AG09319 (cell line): ENCODE measurements at places on chromosomes 13 and 19.
A peak's percentile ranks its signal among the peaks of the same experiment; 100 is the strongest.

GRCh38 chr19:1353144-1353543, 30.6 kb upstream of the NDUFS7 start:
- no peak for DNase-seq

- no peak for DNase-seq
Measured at GRCh38 chr19:37572203-37572602, 22.4 kb downstream of the ZNF571 start.

GRCh38 chr13:45101327-45102018, 18.8 kb upstream of the GTF2F2 start:
- no peak for DNase-seq

GRCh38 chr13:95620825-95621498, 23.5 kb downstream of the DZIP1 start:
- DNase-seq, result no peak

DNA sequence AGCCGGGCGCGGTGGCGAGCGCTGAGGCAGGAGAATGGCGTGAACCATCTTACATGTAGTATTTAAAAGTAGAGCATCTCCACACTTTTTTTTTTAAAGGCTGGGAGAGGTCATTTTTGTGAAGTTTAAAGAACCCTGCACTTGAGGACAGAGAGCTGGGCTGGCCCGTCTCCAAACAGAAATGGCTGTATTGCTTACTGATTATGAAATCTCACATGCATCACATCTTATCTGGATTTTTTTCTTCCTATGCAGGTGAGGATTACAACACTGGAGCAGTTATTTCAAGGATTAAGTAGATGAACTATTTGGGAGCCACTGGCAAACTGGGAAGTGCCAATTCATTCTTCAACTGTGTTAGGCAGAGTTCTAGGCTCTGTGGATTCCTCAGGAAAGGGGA, 59.5 kb downstream of the TEX26 start:
- no peak for DNase-seq

DNA sequence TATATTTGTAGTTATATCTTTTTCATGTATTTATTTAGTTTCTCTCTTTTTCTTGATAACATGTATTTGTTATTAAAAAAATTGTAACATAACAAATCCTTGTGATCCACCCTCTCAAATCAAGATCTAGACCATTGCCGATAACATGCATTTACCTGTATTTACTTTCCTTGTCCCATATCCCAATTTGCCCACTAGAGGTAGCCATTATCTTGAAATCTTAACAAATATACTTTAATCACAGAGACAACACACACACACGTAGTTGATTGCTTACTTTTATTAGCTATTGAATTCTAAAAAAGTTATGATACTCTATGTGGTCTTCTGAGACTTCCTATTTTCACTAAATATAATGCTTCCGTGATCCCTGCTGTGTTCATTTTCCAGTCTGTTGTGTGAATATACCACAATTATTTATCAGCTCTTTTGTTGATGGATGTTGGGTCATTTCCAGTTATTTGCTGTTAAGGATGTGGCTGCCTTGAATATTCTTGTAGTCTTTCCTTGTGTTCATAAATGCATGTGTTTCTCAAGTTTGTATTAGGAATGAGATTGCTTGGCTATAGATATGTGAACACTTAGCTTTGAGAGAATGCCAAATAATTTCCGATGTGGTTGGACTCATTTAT, 31.3 kb upstream of the ZMYM2 start:
- peak; percentile 4 for DNase-seq

- no peak for DNase-seq
Measured at GRCh38 chr19:51365211-51365964, 800 bp downstream of the ETFB start.

- peak; percentile 3 for DNase-seq
Measured at GRCh38 chr13:106619688-106620555, 52.0 kb upstream of the ARGLU1 start.

DNA sequence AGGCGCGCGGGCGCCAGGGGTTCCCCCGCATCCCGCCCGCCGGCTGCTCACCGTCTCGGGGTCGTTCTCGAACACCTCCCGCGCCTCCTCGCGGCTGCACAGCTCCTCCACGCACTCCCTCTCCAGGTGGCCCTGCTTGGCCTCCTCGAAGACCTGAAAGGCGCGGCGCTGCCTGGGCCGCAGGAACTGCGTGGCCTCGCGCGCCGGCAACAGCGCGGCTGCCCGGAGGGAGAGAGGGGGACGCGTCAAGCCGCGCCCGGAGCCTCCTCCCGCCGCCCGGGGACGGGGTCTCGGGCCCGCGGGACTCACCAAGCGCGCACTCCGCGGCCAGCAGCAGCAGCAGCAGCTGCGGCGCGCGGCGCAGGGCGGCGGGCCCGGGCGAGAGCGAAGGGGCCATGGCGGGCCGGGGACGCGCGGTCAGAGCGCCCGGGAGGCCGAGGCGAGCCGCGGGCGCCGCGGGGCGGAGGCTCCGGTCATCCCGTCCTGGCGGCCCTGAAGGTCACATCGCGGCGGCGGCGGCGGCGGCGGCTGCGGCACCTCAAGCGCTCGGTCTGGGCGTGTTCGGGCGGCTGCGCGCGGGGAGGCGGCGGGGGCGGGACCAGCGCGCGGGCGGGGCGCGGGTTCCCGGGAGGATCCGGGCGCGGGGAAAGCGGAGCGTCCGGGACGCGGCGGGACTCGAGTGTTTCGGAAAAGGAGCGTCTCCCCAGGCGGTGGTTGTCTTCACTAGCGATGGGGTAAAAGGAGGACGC, at the start of gene GAS6:
GAS6 (minus strand) TSS at position 553 of the 749 bp plus-strand sequence; CDS start at position 397, 156 bp downstream.
- DNase-seq, result no peak

DNA sequence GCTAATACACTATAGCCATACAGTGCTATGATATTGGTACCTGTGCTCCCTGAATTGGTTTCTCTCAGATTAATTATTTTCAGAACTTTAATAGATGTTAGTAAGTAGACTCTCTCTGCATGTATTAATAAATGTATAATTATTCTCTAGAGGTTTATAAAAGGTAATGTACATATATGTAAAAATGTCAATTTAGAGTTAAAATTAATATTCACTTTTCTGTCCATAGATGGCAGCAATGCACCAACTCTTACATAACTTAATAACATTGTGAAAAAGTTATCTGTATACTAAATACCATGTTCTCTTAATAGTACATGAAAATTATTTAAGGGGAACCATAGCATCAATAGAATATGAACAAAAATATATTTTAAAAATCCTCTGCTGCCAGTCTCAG, 515.0 kb upstream of the KLHL1 start:
- no peak for DNase-seq

DNA sequence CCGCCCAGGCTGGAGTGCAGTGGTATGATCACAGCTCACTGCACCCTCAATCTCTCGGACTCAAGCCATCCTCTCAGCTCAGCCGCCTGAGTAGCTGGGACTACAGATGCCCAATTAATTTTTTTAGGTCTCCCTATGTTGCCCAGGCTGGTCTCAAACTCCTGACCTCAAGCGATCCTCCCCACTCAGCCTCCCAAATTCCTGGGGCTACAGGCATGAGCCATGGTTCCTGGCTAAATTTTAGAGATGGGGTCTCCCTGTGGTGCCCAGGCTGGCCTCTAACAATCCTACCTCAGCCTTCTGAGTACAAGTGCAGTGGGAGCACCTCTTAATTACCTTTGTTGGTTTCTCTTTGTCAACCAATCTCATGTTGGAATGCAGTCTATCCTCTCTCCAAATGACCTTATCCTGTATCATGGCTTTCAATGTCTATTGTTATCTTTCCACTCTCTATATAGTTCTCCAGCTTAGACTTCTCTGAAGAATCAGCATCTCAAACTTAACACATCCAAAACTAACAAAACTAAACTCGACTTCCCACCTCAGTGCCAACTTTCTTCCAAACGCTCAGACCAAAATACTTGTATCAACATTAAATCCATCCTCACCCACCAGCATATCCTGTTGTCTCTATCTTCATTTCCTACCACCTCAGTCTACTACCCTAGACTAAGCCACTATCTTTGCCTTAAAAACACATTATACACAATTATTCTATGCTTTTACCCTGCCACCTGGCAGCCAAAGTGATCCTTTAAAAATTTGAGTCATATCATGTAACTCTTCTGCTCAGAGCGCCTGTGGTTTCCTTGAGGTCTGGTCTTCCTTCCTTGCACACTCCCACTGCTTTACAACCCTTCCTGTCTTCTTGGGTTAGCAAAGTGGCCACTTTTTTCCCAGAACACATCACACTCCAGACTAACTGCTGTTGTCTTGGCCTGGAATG, 6.7 kb downstream of the TPT1 start:
- no peak for DNase-seq

GRCh38 chr13:46101484-46102254, 3.2 kb downstream of the CPB2 start:
- no peak for DNase-seq

GRCh38 chr13:25827831-25828465, 223.9 kb downstream of the SHISA2 start:
- no peak for DNase-seq

DNA sequence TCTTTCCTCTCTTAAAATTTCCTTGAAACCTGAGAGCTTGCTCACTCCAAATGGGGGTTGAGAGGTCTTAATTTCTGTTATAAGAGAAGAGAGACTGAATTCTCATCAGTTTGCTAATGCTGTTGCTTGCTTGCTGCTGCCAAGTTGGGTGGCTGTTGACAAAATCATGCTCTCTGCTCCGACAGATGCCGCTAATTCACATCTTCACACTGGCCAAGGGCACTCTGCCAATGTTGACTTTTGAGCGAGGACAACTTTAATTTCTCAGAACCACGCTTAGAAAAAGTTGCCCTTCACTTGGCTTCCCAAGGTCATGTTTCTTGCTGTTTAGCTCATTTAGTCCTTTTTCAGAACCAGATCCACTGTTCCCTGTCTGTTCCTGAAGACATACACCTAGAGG, 402.9 kb downstream of the HS6ST3 start:
- DNase-seq, result no peak

- no peak for DNase-seq
Measured at GRCh38 chr13:82292334-82292733, 1589.9 kb downstream of the SLITRK1 start.

DNA sequence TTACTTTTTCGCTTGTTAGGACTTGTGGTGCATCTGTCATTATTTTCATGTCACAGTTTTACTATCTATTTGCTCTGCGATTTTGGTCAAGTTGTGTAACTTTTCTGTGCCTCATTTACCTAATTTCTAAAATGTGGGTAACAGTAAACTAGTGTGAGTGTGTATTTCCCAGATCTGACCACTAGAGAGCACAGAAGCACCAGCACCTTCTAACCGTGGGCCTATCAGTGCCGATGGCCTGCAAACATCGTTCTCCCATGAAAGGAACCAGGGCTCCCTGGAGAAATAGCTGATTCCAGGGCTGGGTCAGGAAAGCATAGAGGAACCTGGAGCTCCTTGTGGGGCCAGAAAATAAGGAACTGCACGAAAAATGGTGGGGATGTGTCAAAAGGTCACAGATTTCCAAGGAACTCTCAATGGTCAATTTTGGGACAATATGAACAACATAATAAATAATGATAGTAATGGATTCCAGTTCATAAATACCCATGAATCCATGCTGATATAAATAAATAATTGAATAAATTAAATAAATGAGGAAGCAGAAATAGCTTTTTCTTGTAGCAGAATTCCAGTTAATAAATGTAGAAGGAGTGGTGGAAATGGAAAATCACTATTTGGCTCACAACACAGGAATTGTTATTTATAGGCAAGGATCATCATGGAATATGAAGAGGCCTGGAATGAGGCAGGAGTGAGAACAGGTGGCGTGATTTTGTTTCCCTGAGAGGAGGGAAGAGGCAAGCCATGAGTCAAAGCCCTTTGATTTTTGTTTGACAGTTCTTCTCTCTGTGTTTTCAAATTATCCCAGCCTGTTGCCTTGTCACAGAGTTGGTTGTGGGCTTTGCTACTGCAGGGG, 31.1 kb downstream of the CEACAM8 start:
- DNase-seq, result peak; percentile 5

DNA sequence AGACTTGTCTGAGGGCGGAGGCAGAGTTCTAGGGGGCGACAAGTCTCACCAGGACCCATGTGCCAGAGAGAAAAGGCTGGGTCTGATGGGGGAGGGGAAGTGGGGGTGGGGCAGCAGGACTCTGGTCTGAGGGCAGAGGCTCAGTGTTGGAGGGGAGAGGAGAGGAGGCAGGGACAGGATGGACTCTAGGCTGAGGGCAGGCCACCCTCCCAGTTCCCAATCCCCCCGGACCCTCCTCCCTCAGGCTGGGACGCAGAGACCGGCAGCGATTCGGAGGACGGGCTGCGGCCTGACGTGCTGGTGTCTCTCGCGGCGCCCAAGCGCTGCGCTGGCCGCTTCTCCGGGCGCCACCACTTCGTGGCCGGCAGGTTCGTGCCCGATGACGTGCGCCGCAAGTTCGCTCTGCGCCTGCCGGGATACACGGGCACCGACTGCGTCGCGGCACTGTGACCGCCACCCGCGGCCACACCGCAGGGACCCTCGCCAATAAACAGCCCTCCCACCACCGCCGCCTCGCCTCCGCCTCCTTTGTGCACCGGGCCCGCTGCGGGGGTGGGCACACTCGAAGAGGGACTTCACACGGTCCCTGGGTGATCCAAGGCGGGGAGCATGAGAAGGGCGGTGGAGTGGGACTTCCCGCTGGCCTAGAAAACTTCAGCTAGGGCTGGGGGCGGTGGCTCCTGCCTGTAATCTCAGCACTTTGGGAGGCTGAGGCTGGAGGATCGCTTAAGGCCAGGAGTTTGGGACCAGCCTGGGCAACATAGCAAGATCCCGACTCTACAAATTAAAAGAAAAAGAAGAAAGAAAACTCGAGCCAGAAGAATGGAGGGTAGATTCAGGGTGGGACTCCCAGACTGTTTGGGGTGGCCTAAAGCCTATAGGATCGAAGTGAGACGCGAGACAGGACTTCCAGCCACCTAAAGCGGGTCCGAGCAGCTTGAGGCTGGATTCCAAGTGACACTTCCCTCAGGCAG, 703 bp upstream of the CILP2 start:
- DNase-seq, result no peak

DNA sequence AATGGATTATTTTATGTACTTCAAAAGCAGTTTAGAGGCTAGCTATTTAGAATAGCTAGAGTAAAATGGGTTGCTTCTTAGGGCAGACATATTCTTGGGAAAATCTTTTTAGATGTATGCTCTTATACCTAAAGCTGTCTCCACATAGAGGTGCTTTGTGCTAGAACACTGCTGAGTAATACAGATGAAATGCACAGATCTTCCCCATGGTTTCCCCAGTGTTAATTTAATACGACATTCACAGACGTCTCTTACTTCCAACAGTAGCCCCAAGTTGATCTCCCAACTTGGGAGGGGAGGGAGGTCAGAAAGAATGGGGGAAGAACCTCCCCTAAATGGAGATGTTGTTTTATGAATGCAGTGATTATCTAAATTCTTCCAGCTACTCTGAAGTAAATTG, 16.9 kb downstream of the NALCN start:
- no peak for DNase-seq

- no peak for DNase-seq
Measured at GRCh38 chr19:35403116-35403760, 32.4 kb downstream of the GPR42 start.

GRCh38 chr13:77460195-77460594, 75.3 kb upstream of the SCEL start:
- DNase-seq, result no peak

GRCh38 chr19:42497492-42498168, 30.7 kb downstream of the CEACAM1 start:
- DNase-seq, result no peak

GRCh38 chr13:106710266-106710665, 142.3 kb upstream of the ARGLU1 start:
- no peak for DNase-seq
